ENCODE measurements at places on chromosomes 7 and 10.

DNA sequence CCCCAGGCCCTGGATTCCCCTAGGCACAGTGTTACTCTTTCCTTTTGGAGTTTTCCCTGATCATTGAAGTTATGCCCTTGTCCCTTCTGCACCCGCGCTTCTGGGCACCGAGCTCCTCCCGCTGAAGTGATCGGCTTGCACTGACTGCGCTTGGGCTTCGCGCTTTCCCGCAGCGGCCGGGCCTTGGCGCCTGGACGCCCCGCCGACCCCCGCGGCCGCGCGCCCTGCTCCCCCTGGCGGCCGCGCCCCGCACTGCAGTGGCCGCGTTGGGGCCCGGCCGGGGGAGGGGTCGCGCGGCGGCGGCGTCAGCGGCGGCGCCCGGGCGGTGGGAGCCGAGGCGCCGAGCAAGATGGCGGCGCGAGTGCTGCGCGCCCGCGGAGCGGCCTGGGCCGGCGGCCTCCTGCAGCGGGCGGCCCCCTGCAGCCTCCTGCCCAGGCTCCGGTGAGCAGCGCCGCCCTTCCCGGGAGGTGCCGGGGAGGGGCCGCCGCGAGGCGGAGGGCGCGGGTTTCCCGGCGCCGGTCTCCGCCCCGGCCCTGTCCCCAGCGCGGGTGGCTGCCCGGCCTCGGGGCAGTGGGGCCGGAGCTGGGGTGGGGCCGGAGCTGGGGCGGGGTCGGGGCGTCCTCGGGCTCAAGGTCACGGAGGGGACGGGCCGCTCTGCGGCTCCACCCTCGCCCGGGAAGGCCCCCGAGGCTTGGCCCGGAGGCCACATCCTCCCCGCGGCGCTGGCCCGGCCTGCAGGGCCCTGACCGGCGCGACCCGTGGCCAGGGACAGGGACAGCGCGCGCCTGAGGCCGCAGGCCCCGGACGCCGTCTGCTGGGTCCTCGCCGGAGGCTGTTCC is at the start of gene NIPSNAP2:
TSS of gene NIPSNAP2 (plus strand) at position 325 of the 839 bp plus-strand sequence. CDS start at position 350, 25 bp downstream.
- peak; percentile 13 for DNase-seq

- DNase-seq = no peak
These were observed 654.1 kb downstream of the NRG3 start for GRCh38 chr10:82529062-82529461.

DNA sequence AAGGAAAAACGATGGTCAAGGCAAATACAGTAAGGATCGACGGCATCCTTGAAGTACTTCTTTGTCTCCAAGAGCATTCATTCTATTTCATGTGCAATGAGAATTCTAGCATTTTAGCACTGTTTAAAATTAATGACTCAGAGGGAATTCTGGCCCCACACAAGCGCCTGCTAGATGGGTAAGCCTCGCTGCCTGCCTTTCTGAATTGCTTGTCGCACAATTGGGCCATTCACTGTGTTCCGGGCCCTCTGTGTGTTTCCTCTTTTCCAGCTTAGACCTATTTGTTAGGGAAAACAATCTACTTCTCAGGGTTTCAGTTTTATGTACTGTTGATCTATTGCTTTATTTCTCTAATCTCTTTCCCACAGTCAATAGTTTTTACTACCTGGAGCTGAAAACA is 204.7 kb upstream of the ZNF32 start:
- no peak for DNase-seq

DNA sequence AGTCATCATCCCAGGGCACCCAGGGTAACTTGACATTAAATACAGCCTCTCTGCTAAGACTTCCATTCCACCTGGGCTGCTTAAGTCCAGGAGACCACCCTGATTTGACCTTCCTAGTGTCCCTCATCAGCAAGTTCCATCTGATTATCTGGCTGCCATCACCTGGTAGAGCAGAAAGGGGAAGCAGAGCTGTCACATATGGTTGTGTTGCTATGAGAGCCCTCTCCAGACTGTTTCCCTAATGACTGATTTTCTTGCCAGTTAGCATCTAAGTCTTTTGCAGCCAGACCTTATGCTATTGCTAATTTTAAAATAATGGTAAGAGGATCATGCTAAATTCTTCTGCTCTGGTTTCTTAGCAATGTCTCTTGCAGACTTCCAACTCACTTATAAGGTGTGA is 38.7 kb downstream of the KCNH2 start:
- DNase-seq = no peak

DNA sequence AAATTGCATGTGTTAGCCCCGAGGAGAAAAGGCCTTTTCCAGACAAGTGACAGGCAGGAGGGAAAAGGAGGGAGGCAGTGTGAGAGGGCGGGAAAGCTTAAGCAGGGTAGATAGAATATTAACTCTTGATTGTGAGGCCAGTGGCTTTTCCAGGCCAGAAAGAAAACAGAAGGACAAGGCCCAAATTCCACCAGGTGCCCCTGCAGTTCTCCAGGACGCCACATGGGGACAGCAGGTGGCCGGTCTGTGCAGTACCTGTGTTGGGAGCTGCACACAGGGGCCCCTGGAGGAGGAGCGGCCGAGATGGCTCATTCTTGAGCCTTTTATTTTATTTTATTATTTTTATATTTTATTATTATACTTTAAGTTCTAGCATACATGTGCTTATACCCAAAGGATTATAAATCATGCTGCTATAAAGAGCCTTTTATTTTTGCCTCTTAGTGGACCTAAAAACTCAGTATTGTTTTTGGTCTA is 141.3 kb upstream of the KLF14 start:
- DNase-seq = no peak

GRCh38 chr10:11516431-11516746 is 95.1 kb downstream of the USP6NL start:
- no peak for DNase-seq
